ENCODE measurements at places on chromosomes 7 and 10.
A peak's percentile ranks its signal among the peaks of the same experiment; 100 is the strongest.

DNA sequence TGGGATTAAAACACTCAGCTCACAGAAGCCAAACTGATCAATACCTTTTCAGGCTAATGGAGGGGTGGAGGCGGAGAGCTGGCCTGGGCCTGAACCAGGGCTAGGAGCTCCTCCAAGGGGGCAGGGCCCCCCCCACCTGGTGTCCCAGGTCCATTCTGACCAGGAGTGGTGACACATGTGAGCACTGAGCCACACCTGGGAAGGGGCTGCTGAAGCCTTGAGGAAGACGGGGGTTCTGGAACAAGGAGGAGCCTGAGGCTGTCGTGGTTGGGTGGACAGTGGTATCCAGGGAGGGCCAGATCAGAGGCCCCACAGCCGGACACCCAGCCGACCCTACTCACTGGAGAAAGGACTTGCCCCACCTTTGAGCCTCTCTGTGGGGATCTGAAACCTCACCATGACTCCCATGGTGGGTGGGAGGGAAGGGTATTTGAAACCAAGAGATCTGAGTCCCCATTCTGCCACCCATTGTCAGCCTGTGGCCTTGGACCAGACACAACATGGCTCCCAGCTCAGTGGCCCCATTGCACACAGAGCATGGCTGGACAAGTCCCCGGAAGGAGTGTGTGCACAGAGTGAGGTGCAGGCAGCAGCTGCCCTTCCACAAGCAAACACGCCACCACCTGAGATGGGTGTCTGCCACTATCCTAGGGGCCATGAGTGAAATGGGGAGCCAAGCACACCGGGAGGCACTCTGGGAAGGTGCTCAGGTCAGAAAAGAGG is 12.4 kb downstream of the TMEM273 start:
- DNase-seq = no peak

- DNase-seq = peak; percentile 76
These were observed 493.8 kb downstream of the ARL4A start for GRCh38 chr7:13181216-13181615.

- DNase-seq = no peak
These were observed 634 bp downstream of the EZH2 start for GRCh38 chr7:148883266-148884048.

GRCh38 chr10:119079599-119080520 is 757 bp downstream of the EIF3A start:
- DNase-seq = peak; percentile 50

GRCh38 chr7:46930366-46930765 is 651.5 kb downstream of the TNS3 start:
- DNase-seq = no peak

DNA sequence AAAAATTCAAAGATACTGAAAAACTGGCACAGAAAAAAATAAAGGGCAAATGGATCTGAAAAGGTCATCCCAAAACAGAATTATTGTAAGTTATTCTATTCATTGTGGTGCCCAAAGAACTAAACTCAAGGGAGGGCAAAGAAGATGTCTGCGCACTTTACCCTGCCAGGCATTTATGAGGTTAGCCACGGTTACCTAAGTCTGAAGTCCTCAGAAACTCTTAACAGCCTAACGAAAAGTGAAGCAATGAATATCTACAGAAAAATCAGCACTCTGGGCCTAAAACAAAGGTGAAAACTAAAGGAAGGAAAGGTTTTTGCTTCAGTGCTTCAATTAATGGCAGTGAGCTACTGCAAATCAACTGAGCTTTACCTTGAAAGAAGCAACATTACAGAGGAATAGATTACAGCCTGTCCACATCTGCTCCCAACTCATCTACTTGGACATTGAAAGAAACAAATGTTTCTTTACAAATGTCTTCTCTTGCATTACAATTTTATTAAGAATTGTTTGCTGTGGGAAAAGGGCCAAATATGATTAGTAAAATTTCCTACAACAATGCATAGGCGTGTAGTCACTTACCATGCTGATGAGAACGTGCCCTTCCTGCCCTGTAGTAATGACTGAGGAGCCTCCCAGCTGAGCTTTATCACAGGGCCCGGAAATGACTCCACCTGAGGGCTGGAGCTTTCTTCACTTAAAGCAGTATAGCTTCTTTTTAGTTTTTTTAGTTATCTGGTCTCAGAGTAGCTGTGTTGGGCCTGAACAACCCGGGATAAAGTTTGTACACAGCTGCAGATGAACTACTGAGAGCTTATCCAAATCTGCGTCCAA is at the start of gene TUBAL3:
Gene TUBAL3 (minus strand): TSS at position 621 of the 834 bp plus-strand sequence. CDS start 36 bp downstream, at position 585.
- DNase-seq = no peak

DNA sequence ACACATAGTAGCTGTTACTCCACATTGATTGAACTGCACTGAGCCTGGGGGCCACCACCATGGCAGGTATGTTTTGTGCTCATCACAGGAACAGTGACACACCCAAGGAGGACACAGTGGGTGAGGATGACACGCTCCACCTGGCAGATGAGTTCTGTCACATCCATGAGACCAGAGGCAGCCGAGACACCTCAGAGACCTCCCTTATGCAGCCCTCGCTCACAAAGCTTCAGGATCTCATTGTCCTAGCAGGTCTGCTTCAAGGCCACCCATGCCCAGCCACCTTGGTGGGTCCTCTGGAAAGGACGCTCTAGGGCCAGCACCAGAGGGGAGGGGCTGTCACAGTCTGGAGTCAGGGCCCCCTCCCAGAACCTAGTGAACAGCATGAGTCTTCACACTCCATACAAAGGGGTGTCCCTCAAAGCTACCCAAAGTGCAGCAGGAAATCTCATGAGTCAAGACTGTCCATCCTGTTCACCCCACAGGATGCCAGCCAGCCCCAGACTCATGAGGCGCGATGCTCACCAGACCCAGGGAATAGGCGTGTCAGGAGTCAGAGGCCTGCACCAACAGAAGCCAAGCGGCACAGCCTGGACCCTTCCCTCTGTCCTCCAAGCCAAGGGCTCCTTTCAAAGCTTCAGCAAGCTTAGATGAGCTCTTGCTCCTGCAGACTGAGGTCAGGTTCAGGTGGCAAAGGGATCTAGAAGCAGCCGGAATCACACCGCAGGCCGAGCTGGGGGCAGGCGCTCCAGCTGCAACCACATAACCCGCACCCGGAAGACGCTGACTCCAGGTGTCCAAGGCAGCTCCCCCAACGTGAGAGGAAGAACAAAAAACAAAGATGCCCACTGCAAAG is 9.6 kb downstream of the FAM53B start:
- DNase-seq = no peak

DNA sequence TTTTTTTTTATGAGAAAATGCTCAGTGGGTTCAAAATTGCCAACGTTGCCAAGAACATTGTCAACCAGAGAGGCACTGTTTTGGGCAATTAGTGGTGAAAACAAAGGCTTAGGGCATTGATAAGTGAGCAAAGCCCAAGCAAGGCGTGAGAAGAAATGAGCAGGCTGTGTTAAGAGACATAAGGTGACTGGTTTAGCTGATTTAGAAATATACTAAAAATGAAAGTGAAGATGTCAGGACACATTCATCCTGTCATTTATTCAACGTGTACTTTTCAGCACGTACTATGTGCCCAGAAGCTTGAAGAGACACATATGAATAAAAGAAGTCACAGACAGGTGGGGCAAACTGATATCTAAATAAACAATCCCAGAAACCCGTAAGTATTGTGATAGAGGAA is 31.8 kb downstream of the AOAH start:
- DNase-seq = no peak

DNA sequence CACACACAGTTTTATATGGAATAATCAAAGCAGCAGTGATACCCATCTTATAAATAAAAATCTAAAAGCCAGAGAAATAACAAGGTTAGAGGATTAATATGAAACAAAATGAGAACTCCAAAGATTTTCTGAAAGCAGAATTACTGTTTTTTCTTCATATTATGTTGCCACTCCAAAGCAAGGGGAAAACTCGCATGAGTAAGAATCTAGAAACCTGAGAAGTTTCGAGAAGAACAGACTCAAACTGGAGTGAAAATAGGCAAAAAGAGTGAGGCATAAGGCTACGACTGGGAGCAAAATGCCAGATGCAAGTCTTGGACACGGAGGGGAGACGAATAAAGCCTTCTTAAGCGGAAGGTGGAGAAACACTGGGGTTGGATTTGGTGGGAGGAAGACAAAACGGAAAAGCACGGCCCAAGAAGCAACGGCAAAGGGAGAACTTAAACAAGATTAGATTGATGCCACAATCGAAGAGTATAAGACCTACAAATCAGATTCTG is 923 bp downstream of the TNPO3 start:
- no peak for DNase-seq

- peak; percentile 1 for DNase-seq
These were observed 142.6 kb upstream of the NEBL start for GRCh38 chr10:21039721-21040120.

- no peak for DNase-seq
These were observed 89.0 kb upstream of the ZNF804B start for GRCh38 chr7:88670536-88670935.

- peak; percentile 13 for DNase-seq
These were observed 11.7 kb downstream of the EPHB6 start for GRCh38 chr7:142866361-142867096.

DNA sequence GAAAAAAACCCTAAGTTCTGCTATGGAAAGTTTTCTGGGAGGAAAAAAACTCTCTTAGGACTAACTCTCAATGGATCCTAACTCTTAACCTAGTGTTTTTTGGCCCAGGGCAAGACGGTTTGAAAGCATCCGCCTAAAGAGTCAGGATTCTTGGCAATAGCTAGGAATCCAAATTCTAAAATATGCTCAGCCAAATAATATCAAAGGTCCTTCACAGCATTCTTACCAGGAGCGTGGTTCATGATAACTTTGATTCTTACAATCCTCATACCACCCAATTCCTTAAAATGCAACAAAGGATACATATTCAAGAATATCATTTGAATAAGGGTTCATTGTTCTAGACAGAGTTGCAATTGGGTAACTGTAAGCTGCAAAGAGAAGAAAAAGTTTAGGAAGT is 21.3 kb downstream of the CPA1 start:
- no peak for DNase-seq

- DNase-seq = peak; percentile 21
These were observed 47.1 kb downstream of the NT5C2 start for GRCh38 chr10:103145860-103146466.

DNA sequence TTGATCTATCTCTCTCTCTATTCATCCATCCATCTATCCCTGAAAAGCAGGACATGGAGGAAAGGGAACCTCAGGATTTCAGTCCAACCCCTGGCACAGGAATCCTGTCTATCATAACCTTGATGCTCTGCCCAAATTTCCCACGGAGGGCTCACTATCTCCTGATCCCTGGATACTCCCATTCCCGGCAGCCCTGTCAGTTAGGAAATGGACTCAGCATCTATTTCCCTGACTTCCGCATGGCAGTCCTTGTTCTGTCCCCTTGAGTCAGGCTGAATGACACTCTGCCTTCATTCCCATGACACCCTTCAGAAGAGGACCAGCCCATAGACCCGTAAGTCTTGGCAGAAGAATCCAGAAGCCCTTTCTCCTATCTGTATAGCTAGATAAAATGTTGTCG is 77.7 kb downstream of the VWA2 start:
- DNase-seq = no peak

GRCh38 chr7:155021699-155022145 is 18.8 kb upstream of the PAXIP1 start:
- DNase-seq = no peak

GRCh38 chr10:106960812-106961211 is 203.7 kb downstream of the SORCS1 start:
- no peak for DNase-seq

- DNase-seq = no peak
These were observed 37.0 kb upstream of the LRRC17 start for GRCh38 chr7:102875700-102876295.

DNA sequence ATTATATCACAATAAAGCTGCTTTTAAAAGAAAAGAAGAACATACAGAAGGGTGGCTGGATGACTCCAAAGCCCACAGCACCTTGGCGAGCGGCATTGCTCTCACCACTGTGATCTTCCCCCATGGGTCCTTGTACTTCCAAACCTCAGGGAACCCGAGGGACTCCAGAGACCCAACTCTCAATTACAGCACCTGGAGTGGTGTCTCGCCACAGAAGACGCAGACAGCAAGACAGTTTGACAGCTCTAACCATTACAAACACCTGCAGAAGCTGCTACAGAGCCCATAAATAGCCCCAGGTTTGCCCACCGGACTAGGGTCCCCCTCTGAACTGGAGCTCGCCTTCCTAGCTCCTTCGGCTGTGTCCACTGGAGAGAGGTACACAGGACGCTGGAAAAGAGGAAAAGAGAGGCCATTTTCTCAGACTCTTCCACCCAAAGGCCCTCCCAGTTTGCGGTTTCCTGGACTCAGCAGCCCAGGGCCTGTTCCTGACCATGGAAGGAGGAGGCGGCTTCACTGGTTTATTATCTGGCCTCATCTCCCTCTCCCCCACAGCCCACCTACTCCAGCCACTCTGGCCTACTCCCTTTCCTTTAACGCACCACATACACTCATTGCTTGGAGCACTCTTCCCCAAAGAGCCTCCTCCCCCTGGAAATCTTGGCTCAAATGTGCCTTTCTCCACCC is 1.9 kb downstream of the PIK3AP1 start:
- no peak for DNase-seq

- no peak for DNase-seq
These were observed 127.2 kb upstream of the SLC25A13 start for GRCh38 chr7:96449094-96449493.

DNA sequence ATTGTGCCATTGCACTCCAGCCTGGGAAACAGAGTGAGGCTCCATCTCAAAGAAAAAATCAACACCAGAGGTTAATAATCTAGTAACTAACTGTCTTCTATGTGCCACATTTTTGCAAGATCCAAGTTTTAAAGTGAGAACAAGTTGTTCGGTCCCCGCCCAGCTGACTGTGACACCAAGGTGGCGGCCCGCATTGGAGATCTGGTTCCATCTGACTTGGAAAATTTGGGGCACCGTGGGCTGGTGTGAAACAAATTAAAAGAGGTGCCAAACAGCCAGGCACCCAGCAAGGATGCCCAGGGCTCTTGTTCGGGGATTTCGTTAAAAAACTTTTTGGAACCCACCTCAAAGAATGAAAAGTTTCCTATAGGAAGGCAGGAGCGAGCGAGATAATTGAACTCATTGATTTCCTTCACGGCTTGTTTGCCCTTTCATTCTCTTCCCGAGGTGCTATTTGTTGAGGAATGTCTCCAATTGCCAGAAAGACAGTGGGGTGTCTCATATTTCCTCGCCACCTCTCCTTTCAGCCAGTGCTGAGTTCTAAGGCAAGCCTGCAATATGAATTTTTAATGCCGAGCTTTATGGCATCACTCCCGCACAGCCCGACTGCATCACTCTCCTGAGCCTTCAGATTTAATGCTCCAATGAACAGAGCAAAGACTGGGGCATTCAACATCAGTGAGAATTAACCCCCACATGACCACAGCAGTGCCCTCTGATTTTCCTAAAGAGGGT is 156.9 kb upstream of the SH2B2 start:
- DNase-seq = peak; percentile 27

- no peak for DNase-seq
These were observed 25.9 kb downstream of the TYW1 start for GRCh38 chr7:67022511-67022910.

DNA sequence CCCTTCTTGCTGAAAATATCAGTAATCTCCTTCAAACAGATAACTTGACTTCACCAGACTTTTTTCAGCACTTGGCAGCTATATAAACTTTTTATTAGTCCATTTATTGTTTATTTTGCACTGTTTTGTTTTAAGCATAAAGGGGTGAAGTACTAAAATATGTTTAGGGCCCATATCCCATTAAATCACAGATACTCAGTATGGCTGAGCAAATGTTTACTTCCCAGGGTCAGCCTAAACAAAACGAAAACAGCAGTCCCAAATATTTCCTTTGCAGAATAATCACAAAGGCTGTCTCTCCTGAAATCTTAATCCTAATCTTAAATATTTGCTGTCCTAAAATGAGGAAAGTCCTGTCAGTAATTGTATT is 649.6 kb downstream of the TNS3 start:
- no peak for DNase-seq

- DNase-seq = no peak
These were observed 506 bp downstream of the CTTNBP2 start for GRCh38 chr7:117872561-117873309.

GRCh38 chr10:13631594-13631993 is 44.8 kb downstream of the PRPF18 start:
- DNase-seq = no peak
